ENCODE measurements at places on chromosomes 5 and 9. TPM values are rescaled to one million over a fixed set of nuclear protein-coding genes. Genes with fewer than 3 reads are reported as not detected.

The ZDHHC12 gene
- total RNA-seq = 19.5 TPM

The ADAMTS16 gene
- not detected for total RNA-seq

The EQTN gene
- total RNA-seq = not detected

The PCA3 gene
- total RNA-seq = 0.53 TPM

The BTNL9 gene
- total RNA-seq = 5.3 TPM

The IRX2 gene
- not detected for total RNA-seq

The LHFPL2 gene
- 3.4 TPM for total RNA-seq

- no peak for DNase-seq
Measured at GRCh38 chr9:93617273-93617672, 40.9 kb downstream of the PHF2 start.

GRCh38 chr9:69696802-69697201 is 24.6 kb upstream of the APBA1 start:
- no peak for DNase-seq

GRCh38 chr5:55151923-55152842 is 7.8 kb upstream of the GPX8 start:
- DNase-seq = no peak

DNA sequence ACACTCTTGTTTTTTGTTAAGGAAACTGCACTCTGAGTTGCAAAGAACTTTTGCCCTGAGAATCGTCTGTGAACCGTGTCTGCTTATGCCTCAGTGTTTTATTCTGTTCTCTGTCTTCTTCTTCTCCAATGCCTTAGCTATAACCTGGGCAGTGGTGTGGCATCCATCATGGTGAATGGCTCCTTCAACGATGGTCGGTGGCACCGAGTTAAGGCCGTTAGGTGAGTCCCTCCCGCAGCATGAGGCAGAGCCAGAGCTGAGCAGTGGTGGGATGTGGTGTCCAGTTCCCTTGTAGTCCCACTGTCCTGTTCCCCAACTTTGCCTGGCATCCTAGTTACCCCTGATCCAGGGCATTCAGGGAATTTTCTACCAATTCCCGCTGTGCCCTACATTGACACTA is 98.3 kb downstream of the LIFR start:
- DNase-seq = no peak

DNA sequence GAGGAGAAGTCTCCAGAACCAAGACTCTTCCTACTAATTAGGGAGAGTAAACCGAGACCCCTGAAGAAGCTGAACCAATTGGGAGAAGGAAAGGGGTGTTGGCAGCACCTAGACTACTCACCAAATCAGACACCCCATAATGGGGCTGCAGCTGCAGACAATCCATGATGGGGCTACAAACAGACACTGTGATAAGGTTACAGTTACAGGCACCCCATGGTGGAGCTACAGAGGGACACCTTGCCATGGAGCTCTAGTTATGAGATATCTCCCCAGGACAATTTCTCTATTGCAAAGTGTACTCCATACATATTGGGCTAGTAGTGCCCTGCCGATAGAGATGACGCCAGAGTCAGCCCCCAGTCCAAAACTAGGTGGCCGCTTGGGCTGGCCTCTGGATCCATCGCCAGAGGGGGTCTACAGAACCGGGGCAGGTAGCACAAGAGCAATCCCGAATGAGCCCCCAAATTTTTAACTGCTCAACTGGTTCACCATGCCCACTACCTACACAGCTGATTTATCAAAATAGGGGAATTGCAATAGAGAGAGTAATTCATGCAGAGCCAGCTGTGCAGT is 2.1 kb upstream of the NANS start:
- no peak for DNase-seq

DNA sequence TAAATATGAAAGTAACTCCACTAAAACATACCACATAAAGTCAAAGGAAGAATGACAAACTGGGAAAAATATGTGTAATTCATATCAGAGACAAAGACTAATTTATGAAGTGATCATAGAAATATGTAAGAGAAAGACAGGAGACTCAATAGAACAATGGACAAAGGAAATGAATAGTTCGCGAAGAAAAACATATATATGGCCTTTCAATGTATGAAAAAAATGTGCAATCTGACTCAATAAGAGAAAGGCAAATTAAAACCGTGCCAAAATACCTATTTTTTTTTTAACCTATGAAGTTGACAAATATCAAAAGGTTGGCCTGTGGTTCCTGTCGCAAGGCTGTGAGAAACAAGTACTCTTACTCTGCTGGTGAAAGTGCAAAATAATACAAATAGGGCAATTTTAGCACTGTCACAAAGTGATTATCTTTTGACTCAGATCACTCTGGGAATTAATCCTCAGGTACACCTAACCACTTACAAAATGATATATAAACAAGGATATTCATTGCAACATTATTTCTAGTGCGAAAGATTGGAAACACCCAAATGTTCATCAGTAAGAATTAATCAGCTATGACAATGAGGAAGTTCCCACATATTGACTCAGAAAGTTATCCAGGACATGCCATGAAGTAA is 3.7 kb downstream of the C9 start:
- no peak for DNase-seq

DNA sequence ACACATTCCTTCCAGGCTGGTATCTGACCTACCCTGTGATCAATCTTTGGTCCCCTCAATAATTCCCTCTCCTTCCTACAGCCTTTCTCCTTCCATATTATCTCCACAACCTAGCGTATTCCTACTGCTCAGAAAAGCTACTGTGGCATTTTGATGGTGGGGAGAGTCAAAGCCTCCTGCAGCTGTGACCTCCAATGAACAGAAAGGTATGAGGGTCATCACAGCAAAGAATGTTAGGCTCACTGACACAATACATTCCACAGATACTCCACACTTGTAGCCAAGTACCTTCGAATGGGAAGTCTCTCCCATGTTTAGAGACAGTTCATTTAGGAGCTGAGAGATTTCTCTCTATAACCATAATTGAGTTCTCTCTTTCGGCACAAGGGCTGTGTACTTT is 5.9 kb downstream of the FBN2 start:
- DNase-seq = no peak
